Midbrain (tissue), 1 donor: ENCODE measurements at places on chromosomes 5 and 9.

DNA sequence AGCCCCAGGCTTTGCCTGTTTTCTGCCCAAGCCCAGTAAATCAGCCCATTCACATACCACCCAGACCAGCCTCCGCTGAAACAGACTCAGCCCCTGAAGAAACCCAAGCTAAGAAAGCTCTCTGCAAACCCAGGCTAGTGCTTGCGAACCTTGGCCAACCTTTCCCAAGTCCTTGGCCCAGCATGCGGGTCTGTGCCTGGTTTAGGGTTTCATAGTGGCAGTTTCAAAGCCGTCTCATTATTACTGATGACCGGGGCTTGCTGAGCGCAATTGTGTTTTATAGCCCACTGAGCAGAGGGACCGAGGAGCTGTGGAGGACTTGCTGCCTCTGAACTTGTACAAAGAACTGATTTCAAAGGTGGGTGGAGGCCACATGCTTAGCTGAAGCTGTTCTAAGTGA, 584.3 kb downstream of the BNC2 start:
- no peak for DNase-seq

GRCh38 chr9:83267741-83268140, 204.8 kb upstream of the RASEF start:
- DNase-seq, result no peak

GRCh38 chr5:171269717-171270116, 39.3 kb upstream of the TLX3 start:
- no peak for DNase-seq

GRCh38 chr9:126564128-126564527, 49.6 kb upstream of the LMX1B start:
- DNase-seq, result no peak

DNA sequence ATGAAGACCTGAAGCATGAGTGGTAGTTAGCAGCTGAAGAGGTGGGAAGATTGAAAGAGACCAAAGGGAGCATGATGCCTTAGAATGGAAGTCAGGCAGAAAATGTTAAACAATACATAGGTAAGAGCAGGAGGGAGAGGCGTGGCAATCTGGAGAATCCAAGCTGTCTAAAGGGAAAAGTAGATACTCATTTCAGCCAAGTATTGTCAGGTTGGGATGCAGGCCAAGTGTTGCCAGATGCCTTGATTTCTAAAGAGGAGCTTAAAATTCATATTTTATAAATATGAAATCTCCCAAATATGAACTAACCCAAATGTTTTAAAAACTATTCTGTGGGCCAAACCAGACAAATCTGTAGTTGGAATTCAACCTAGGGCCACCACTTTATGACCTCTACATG, 4.2 kb downstream of the PAM start:
- no peak for DNase-seq

GRCh38 chr5:54859316-54859715, 126.1 kb downstream of the ESM1 start:
- DNase-seq, result no peak

DNA sequence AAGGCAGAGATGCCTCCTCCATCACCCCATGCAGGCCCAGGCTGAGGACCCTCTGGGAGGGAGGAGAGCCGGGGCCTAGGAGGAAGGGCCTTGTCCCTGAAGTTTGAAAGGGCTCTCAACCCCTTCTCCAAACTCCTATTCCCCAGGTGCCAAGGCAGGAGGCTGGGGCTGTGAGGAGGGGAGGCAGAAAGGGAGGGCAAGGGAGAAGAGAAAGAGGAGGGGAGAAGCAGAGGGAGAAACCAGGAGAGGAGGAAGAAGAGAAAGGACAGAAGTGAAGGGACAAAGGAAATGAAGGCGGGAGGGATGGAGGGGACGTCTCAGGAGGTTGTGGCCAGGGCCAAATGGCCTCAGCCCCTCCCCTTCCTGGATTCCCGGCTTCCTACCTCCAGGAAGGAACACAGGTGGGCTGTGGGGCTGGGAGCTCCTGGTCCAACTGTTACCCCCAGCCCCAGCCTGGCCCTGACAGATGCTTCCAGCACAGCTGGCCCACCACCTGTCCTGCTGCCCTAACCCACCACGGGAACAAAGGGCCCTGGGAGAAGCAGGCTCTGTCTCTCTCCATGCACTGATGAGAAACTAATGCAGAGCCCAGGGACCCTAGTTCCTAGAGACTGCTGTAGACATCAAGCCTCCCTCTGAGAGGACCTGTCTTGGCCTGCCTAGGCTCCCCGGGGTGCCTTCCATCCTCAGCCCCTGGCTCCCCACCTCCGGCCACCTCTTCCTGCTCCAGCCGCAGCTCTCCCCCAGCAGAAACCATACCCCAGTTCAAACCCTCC, 3.5 kb downstream of the DBN1 start:
- no peak for DNase-seq

GRCh38 chr5:125659316-125660023, 763.7 kb upstream of the GRAMD2B start:
- no peak for DNase-seq

DNA sequence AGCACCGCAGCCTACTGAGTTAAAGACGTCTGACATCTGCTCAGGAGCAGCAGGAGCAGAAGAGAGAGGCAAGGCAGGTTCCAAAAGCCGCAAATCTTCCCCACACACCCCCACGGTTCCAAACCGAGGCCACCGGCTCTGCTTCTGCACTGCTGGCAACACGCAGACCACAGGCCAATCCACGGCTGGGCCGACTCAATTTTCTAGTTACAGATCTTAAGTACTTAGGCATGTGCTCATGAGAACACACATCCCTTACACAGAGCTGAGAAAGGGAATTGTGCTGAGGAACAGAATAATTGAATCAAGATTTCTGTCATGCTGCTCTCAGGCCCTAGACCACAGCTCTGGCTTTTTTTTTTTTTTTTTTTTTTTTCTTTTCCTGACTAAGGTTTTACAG, 32.6 kb downstream of the PAX5 start:
- DNase-seq, result no peak

- DNase-seq, result no peak
Measured at GRCh38 chr5:132688536-132689339, 14.9 kb downstream of the IL4 start.

GRCh38 chr9:93005876-93006275, 52.6 kb upstream of the SUSD3 start:
- no peak for DNase-seq

DNA sequence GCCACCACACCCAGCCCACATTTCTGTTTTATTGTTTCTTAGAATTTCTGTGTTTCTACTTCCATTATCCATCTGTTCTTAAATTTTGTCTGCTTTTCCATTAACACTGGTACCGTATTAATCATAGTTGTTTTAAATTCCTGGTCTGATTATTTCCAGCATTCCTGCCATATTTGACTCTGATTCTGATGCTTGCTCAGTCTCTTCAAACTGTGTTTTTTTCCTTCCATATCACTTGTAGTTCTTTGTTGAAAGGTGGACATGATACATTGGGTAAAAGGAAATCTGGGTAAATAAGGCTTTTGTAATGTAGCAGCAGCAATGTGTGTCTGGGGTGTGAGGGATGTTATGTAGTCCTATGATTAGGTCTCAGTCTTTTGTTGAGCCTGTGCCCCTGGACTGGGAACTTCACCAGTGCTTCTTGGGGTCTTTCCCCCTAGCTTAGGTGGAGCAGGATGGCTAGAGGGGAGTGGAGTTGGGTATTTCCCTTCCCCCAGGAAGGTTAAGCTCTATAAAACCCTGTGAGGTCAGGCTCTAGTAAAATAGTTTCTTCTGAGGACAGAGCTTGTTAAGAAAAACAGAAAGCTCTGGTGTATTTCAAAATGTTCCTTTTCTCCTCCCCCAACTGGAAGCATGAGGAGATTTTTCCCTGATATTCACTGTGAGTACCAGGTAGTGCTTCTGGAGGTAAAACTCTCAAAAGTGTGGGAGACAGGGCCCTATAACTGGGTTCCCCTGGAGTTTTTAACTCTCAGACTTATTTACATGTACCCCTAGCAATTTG, 10.1 kb upstream of the TMOD1 start:
- no peak for DNase-seq

DNA sequence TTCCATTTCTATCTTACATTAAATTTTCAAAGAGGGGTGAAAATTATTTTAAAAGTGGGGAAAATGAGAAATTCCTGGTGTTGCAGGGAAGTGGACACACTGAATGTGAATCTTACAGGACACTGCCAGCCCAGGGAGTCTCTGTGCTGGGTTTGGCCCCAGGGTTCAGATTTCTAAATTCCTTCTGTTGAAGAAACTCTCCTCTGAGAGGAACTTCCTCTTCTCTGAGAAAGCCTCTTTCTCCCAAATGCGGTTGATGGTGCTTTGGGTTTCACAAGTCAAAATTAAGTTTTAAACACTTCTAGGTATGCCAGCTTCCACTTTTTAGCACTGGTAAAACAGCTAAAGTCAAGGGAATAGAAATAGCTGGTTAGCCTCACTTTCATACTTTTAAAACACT, 317.9 kb upstream of the ITGA1 start:
- no peak for DNase-seq

- DNase-seq, result no peak
Measured at GRCh38 chr5:166594567-166594966, 1696.9 kb upstream of the WWC1 start.

- no peak for DNase-seq
Measured at GRCh38 chr5:127660047-127660733, 11.3 kb downstream of the CTXN3 start.

DNA sequence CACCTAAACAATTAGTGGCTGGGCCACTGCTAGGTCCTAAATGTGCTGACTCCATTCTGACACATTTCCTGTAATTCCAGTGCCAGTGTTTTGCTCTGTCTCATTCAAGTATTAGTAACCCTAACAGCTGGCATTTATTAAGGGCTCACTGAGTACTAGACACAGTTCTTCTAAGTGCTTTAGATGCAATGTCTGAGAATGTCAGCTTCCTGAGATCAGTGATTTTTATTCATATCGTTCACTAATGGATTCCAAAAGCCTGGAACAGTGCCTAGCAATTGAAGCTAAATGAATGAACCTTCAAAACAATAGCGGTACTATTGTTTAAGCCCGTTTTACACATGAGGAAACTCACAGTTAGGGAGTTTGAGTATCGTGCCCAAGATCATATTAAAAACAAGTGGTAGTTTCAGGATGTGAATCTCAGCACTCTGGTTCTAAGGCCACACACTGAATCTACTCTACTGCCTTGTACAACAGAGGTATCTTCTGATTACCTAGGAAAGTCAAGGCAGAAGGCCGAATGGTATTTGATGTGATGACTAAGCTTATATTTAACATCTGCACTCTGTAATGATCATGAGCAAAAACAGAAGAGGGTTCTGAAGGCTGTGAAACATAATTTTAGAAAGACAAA, 304.0 kb downstream of the PJA2 start:
- no peak for DNase-seq

GRCh38 chr5:167967494-167968177, 323.8 kb upstream of the WWC1 start:
- no peak for DNase-seq

- no peak for DNase-seq
Measured at GRCh38 chr5:124527220-124527991, 219.0 kb downstream of the ZNF608 start.

GRCh38 chr5:72294473-72294872, 25.6 kb downstream of the MRPS27 start:
- DNase-seq, result no peak

GRCh38 chr5:86330736-86331135, 287.0 kb upstream of the COX7C start:
- no peak for DNase-seq

GRCh38 chr9:72305707-72306106, 59.3 kb downstream of the ZFAND5 start:
- DNase-seq, result no peak

GRCh38 chr9:28668158-28668557, 1094.9 kb upstream of the C9orf72 start:
- DNase-seq, result no peak

- DNase-seq, result no peak
Measured at GRCh38 chr5:17105744-17106418, 111.5 kb upstream of the BASP1 start.

DNA sequence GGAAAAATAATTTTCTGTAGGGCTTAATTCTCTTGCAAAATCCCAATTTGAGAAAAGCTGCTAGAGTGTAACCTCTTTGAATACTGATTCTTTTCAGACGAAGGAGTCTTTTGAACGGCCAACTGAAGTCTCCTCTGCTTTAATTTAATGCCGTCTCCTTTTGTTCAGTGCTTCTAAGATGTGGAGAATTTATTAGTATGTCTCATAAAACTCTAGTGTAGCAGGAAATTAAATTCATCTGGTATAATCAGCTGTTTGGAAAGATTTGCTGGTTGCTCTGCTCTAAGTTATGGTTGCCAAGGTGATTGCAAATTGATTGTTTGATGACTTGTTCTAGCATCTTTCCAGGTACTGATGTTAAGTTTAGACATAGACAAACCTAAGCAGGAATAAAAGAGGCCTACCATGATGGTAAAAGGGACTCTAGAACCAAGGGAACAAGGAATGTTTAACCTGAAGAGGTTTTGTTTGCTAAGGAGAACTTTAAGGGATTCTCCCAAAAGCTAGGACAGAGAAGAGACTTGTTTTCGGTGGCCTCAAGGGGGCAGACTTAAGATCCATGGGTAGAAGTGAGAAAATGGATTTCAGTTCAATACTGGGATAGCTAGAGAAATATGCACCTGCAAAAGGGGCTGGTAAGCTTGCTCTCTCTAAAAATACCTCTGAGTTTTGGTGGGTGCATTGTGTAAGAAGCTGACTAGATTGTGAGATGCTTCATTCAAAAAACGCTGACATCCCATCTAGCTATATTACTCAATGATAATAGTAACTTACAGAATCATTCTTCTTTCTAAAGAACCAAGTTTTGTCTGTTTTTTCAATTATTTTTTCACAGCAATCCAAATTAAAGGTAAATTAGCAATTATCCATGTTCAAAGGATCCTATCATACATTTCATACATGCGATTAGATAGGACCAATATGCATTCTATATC, 5.7 kb upstream of the ADRB2 start:
- DNase-seq, result no peak

DNA sequence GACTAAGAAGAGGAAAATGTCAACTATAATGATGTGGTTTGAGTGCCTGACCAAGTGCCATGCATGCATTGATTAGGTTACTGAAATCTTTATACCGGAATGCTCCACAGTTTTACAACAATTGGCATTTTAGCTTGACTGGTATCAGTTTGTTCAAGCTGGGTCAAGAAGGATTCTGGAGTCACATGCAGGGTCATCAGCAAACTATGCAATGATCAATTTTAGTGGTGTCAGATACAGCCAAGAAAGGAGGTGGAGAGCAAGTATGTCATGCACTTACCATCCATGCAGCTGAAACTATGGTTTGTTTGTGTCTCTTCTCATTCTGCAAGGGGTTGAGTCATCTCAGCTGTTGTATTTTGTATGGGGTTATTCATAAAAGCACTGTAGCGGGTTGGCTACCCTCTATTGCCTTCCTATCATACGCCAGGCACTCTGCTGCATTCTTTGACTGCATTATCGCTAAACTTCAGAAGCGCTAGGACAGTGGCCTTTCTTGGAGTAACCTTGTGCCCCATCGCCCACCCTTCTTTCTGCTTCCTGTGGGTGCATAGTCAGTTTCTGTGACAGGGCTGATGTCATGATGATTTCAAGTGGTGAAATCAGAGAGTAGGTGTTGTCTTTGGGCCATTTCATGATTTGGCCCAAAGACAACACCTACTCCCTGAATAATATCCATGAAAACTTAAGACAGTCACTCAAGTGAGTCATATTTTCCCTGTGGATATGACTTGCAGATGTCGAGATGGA, 145.4 kb downstream of the MTX3 start:
- peak; percentile 6 for DNase-seq
